ENCODE measurements at places on chromosomes 7 and 10.
A peak's percentile ranks its signal among the peaks of the same experiment; 100 is the strongest.

DNA sequence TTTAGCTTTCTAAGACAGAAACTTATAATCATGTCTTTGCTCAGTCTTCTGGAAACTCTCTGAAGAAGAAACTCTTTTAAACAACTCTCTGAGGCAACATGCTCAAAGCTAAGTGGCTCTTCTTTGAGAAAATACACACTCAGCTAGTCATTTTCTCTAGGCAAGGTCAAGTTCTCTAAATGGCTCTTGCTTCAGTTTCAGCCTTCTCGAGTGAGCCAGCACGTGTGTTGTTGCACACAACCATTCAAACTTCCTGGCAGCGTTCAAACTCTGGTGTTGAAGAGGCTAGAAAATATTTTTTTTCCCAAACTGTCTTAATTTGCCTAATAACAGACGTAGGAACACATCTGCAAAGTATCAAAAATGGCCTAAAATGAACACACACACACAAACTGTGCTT is 129.1 kb downstream of the THSD7A start:
- H3K4me3 ChIP-seq = no peak overlapping the region
- no peaks in the 10 kb centered on the region for H3K27me3 ChIP-seq
- H3K27ac ChIP-seq = no peak overlapping the region
- no peaks in the 10 kb centered on the region for H3K36me3 ChIP-seq
- no peaks in the 10 kb centered on the region for H3K4me1 ChIP-seq

DNA sequence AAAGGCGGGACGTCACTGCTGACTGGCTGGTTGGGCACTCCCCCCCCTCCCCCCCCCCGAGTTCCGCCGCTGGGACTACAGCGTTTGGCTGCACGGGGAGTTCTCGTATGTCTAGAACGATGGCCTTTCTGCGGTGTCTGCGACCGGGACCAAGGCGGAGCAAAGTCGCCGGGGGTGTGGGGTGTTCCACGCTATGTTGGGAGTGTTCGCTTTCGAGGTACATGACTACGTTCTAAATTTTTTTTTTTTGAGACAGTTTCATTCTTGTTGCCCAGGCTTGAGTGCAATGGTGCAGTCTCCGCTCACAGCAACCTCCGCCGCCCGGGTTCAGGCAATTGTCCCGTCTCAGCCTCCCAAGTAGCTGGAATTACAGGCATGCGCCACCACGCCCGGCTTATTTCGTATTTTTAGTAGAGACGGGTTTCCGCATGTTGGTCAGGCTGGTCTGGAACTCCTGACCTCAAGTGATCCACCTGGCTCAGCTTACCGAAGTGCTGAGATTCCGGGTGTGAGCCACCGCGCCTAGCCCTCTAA is 573 bp upstream of the IDI1 start:
- no peaks in the 10 kb centered on the region for H3K27me3 ChIP-seq
- peaks cover 70% of the 10 kb centered on the region for H3K4me1 ChIP-seq
- peak overlapping the region; percentile 76 for H3K27ac ChIP-seq
- H3K36me3 ChIP-seq = peaks cover 68% of the 10 kb centered on the region

GRCh38 chr7:38190011-38190410 is 12.0 kb downstream of the STARD3NL start:
- DNase-seq = no peak
- no peaks in the 10 kb centered on the region for H3K27me3 ChIP-seq

GRCh38 chr7:2527505-2528467 is 8.2 kb downstream of the LFNG start:
- H3K27me3 ChIP-seq = no peaks in the 10 kb centered on the region
- H3K4me3 ChIP-seq = no peak overlapping the region
- no peak for DNase-seq

- H3K4me1 ChIP-seq = no peaks in the 10 kb centered on the region
- H3K27ac ChIP-seq = no peak overlapping the region
- no peaks in the 10 kb centered on the region for H3K27me3 ChIP-seq
- peak; percentile 82 for DNase-seq
- no peak overlapping the region for H3K4me3 ChIP-seq
- H3K36me3 ChIP-seq = peaks cover 4% of the 10 kb centered on the region
Observed at GRCh38 chr10:78047314-78047891, 13.7 kb downstream of the RPS24 start.

DNA sequence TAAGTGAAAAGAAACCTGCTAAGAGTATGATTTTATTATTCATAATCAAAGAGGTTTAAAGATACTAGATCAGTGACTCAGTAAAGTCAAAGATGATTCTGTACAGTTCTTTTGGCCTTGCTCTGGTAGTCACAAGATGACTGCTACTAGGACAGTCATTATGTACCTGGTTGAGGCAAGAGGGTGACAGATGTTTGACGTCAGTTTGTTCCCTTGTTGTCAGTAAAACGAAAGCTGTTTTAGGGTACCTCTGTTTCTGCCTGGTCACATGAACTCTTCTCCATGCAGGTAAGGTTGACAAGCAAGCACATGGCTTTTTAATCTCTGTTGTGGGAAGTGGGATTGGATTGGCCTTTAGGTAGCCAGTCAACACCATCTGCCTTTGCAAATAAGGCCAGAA is 308.0 kb downstream of the EXOC4 start:
- no peak overlapping the region for H3K27ac ChIP-seq
- DNase-seq = no peak
- H3K4me1 ChIP-seq = peaks cover 6% of the 10 kb centered on the region
- no peaks in the 10 kb centered on the region for H3K27me3 ChIP-seq

- H3K27me3 ChIP-seq = no peaks in the 10 kb centered on the region
- no peaks in the 10 kb centered on the region for H3K36me3 ChIP-seq
- H3K4me1 ChIP-seq = no peaks in the 10 kb centered on the region
- H3K27ac ChIP-seq = no peak overlapping the region
- DNase-seq = no peak
- no peak overlapping the region for H3K4me3 ChIP-seq
Observed at GRCh38 chr10:24791084-24791726, 67.5 kb upstream of the ARHGAP21 start.

DNA sequence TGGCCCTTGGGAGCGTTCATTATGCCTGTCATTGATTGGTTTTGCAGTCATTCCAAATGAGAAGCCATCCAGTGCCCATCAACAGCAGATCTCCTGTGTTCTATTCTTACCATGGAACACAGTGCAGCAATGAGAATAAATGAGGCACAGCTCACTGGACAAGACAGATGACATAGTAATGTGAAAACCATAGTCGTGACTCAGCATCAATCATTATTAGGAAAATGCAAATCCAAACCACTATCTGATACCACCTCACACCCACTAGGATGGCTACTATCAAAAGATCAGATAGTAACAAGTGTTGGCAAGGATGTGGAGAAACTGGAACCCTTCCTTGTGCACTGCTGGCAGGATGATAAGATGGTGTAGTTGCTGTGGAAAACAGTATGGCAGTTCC is 144.7 kb downstream of the ARHGAP22 start:
- no peaks in the 10 kb centered on the region for H3K36me3 ChIP-seq
- no peak overlapping the region for H3K27ac ChIP-seq
- H3K4me1 ChIP-seq = no peaks in the 10 kb centered on the region
- H3K27me3 ChIP-seq = no peaks in the 10 kb centered on the region
- DNase-seq = no peak
- no peak overlapping the region for H3K4me3 ChIP-seq

DNA sequence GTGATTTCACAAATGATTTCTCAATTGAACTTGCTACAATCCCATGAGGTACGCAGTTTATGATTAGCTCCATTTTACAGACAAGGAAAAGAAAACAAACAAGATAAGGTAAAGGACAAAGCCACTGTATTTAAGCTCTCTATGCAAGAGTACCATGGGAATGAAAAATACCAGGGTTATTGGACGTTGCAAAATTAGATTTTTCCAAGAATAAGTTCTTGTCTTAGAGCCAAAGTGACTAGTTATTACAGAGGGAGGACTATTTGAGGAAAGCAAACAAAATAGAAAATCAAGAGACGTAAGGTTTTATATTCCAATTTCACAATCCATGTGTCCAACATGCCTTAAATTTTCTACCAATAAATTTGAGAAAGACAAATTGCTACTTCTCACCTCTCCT is 97.9 kb upstream of the PTN start:
- DNase-seq = no peak
- no peak overlapping the region for H3K4me3 ChIP-seq
- H3K27ac ChIP-seq = no peak overlapping the region
- H3K36me3 ChIP-seq = no peaks in the 10 kb centered on the region

DNA sequence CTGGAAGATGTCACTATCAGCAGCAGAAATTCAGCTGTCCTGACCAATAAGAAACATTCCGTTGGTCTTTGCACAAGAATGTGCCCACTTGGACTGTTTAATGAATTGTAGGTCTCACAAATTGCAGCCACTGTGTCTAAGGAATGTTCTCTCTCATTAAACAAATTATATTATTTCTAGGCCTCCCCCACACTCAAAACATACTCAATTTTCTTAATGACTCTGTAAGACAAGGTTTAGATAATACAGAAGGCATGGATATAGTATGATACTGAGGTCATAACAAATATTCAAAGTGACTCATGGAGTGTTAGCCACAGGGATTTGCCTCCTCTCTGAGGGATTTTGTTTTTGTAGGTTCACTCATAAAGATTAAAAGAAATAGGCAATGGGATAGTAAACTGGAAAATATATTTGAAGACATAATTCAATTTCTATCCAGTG is 197.5 kb downstream of the PTN start:
- no peaks in the 10 kb centered on the region for H3K4me1 ChIP-seq
- H3K27me3 ChIP-seq = no peaks in the 10 kb centered on the region
- H3K36me3 ChIP-seq = no peaks in the 10 kb centered on the region
- no peak overlapping the region for H3K27ac ChIP-seq

- no peak overlapping the region for H3K27ac ChIP-seq
- no peaks in the 10 kb centered on the region for H3K36me3 ChIP-seq
- DNase-seq = no peak
- no peak overlapping the region for H3K4me3 ChIP-seq
Observed at GRCh38 chr7:130095812-130096211, 25.5 kb downstream of the KLHDC10 start.

GRCh38 chr10:36534471-36535002 is 590.9 kb upstream of the ANKRD30A start:
- H3K36me3 ChIP-seq = no peaks in the 10 kb centered on the region
- no peaks in the 10 kb centered on the region for H3K27me3 ChIP-seq
- peaks cover 8% of the 10 kb centered on the region for H3K4me1 ChIP-seq
- no peak overlapping the region for H3K4me3 ChIP-seq
- DNase-seq = no peak

- H3K36me3 ChIP-seq = no peaks in the 10 kb centered on the region
- H3K4me3 ChIP-seq = no peak overlapping the region
- peaks cover 4% of the 10 kb centered on the region for H3K27me3 ChIP-seq
- DNase-seq = peak; percentile 35
- no peaks in the 10 kb centered on the region for H3K4me1 ChIP-seq
- H3K27ac ChIP-seq = no peak overlapping the region
Observed at GRCh38 chr10:122140941-122141623, 130.0 kb upstream of the BTBD16 start.

DNA sequence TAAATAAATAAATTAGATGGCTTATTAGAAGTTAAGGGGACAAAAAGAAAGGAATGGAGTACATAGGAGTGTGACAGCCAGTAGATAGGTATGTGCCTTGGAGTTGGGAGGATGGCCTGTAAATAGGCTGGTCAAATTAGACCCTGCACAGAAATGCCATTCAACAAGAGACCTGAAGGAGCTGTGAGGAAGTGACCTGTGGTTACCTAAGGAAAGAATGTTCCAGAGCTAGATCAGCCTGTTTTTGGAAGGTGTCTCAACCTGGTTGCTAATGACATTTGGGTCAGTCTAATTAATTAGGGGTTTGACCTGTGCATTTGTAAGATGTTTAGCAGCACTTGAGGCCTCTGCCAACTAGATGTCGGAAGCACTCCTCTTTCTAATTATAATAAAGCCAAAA is 315.3 kb upstream of the PLXDC2 start:
- DNase-seq = no peak
- H3K27me3 ChIP-seq = no peaks in the 10 kb centered on the region
- H3K4me1 ChIP-seq = no peaks in the 10 kb centered on the region
- no peak overlapping the region for H3K27ac ChIP-seq
- no peak overlapping the region for H3K4me3 ChIP-seq

DNA sequence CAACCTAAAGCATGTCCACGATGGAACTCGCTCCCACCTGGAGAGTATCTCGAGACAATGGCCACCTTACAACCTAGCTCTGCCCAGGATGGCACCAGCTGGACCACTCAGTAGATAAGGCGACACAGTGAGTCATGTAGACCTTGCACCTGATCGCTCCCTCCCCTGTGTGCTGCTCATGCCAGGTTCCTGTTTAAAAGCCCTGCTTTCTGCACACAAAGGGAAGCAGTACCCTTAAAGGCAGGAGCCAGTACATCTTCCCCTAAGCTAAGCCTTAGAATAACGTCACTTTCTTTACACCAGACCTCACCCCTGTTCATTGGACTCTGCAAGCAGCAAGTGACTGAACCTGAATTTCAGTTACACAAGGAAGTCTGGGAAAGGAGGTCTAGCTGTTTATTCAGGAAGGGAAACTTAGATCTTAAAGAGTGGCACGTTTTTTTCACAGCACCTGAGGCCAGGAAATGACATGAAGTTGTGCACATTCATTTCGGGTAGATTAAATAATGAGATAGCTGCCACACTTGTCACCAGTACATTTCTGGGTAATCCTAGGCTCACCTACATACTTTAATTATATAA is 117.9 kb downstream of the MTPAP start:
- peak; percentile 28 for DNase-seq
- no peaks in the 10 kb centered on the region for H3K27me3 ChIP-seq
- no peaks in the 10 kb centered on the region for H3K36me3 ChIP-seq
- H3K4me3 ChIP-seq = no peak overlapping the region

GRCh38 chr7:81162234-81162633 is 243.4 kb upstream of the SEMA3C start:
- no peak for DNase-seq
- no peaks in the 10 kb centered on the region for H3K4me1 ChIP-seq
- no peaks in the 10 kb centered on the region for H3K36me3 ChIP-seq

DNA sequence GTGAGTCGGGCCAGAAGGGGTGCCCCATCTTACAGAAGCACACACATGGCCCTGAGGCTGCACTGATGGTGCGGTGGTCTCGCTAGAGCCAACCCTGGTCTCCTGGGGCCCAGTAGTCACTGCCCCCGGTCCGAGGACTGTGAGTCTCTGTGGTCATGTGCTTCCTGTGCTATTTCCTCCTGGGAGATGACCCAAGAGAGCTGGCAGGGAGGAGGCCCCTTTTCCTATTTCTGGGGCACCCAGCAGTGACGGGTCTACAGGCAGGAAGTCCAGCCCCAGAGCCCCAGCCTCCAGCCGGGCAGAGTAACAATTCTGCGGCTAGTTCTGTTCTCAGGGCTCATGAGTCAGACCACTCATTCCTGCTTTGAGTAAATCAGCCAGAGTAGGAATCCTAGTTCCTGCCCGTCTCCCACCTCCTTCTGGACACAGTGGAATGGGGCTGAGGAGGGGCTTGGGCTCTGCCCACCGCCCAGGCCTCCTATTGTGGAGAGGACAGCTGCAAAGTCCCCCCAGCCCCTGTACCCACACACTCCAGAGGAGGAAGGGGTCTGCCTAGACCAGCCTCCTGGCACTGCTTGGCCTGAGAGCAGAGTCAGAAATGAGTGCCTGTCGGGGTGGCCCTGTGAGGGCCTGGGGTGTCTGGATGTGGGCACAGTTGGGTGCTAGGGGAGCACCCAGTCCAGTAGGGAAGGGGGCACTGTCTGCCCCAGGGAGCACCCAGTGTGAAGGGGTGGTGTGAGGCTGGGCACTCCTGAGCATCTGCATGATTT is 80.5 kb upstream of the PPIF start:
- no peak overlapping the region for H3K27ac ChIP-seq
- DNase-seq = no peak
- H3K4me3 ChIP-seq = no peak overlapping the region
- H3K36me3 ChIP-seq = peaks cover 6% of the 10 kb centered on the region
- H3K27me3 ChIP-seq = no peaks in the 10 kb centered on the region

All from DND-41 (cell line).